ENCODE measurements at places on chromosomes 3 and 15.

DNA sequence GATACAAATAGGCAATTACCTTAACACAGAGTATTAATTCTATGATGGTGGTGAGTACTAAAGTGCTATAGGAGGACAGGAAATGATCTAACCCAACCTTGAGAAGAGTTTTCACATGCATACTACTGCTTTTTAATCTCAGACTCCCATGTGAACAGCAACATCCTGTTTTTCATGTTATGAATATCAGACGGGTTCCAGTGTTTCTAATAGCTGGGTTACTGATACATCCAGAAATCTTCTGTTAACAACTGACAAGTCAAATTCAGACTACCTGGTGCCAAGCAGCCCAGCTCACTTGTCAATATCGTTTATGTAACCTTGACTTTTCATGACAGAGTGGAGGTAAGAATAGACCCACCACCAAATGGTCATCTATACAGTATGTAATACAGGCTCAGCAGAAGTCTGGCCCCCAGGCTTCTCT, 220.2 kb upstream of the COL8A1 start:
- no peak for DNase-seq

DNA sequence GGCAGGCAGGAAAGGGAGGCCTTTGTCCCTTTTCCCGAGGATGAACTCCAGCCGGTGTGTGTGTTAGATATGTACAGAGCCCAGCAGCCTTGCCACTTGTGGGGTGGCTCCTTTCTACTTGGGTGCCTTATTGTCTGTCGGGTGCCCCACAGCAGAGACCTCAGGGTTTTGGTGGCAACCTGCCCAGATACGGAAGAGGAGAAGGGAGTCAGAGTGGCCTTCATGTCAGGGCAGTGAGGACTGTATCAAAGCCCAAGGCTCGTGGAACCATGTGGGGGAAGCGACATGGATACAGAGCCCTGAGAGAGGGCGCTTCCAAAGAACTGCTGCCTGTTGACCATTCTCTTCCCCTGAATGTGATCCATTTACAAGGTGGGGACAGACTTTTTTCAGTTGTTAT, 166.2 kb downstream of the SLCO3A1 start:
- DNase-seq, result no peak

DNA sequence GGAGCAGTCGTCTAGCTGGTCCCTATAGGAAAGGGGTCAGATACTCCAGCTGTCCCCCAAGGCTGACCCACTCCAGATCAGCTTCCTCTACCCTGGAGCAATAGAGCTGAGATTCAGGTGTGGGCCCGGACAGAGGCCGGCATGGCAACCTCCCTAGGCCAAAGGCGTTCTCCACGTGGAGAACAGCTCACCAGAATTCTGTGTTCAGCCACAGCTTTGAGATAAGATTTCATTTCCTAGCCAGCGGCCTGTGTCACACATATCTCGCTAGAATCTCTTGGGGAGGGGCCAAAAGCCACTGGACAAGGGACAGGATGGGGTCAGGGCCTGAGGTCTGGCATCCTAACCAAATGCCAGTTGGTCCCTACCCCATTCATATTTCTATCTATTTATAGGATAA, 20.1 kb downstream of the SRGAP3 start:
- no peak for DNase-seq

DNA sequence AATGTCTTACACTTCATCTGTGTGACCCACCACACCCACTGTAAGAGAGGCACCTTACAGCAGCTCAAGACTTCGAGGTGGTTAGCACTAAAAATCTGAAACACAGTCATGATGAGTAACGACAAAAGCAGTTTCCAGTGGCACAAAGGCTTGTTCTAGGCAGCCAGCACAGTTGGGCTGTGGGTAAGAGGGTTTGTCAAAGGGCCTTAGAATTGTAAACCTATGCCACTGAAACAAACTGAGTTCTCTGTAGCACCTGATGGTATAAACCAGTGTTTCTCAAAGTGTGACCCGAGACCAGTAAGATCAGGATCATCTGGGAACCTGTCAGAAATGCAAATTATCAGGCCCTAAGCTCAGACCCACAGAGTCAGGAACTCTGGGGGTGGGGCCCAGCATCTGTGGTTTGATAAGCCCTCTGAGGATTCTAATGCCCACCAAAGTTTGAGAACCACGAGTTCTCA, 36.5 kb downstream of the DAPK2 start:
- DNase-seq, result peak; percentile 41

DNA sequence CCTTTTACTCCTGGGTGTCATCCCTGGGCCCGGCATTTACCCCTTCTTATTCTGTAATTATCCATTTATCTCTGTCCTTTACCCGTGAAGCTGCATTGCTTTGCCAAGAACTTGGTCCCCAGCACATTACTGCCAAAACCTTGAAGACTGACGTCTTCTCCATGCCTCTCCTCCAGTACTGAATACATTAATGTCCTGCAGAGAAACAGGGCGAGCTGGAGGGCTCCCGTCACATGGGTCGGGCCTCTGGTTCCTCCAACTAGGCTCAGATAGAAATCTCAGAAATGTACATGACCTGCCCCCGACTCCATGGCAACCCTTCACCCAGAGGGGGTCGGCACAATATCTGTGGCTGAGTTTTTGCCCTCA, 445 bp downstream of the EFCAB12 start:
- no peak for DNase-seq

GRCh38 chr3:165549665-165550064, 287.6 kb downstream of the BCHE start:
- no peak for DNase-seq

DNA sequence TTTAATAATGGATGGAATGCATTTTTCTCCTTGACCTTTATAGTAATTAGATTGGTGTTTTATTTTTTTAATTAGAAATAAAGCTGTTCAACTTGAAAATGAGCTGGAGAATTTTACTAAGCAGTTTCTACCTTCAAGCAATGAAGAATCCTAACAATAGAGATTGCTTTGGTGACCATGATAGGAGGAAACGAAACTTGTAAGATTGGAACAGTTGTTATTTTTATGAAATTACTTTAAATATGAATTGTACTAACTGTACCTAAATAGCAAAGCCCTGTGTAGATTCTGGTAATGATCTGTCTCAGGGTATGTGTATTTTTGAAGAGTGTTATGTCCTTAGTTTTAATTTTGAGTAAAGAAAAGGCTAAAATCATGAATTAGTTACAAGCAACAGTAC, 44.4 kb downstream of the MFN1 start:
- DNase-seq, result no peak

DNA sequence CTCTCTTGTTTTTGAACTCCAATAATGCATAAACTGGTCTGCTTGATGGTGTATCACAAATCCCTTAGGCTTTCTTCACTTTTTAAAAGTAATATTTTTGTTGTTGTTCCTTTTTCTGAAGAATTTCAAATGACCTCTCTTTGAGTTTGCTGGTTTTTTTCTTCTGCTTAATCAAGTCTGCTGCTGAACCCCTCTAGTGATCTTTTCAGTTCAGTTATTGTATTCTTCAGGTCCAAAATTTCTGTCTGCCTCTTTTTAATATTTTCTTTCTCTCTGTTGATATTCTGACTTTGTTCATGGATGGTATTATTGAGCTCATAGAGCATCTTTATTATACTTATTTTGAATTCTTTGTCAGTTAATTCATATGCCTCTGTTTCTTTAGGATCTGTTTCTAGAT, 21.8 kb upstream of the CEP152 start:
- DNase-seq, result no peak

DNA sequence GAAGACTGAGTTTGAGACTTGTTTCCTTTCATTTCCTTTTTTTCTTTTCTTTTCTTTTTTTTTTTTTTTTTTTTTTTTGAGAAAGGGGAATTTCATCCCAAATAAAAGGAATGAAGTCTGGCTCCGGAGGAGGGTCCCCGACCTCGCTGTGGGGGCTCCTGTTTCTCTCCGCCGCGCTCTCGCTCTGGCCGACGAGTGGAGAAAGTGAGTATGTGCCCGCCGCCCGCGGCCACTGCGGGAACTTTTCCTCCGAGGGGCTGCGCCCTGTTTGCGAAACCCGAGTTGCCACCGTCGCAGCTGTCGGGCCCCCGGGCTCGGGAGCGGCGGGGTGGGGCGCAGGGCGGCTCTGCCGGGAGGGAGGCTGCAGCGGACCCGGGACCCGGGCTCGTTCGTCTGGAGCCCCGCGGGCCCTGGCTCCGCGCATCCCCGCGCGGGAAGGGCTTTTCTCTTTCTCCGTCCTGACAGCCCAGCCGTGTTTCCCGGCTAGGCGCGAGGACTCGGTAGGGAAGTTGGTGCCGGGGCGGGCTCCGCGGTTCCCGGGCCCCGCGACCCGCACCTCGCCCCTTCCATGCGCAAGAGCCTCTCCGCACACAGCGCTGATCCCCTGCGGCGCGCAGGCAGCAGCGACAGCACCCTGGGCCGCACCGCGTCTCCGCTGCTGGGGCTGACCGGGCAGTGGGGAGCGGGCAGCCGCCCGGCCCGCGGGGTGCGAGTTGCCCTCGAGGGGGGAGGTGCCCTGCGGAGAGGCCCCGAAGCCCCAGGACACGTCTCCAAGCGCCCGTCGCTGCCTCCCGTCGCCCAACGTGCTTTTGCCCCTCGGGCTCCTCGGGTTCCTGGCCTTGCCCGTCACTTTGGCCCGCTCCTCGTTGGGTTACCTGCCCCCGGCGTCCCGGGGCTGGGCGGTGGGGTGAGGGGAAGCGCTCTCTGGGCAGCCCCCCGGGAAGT, 1.4 kb downstream of the IGF1R start:
- no peak for DNase-seq

- DNase-seq, result no peak
Observed at GRCh38 chr3:39757307-39757706, 52.1 kb upstream of the MYRIP start.

GRCh38 chr3:100947119-100947518, 46.1 kb downstream of the ABI3BP start:
- DNase-seq, result no peak

GRCh38 chr15:51526955-51527354, 95.6 kb downstream of the DMXL2 start:
- no peak for DNase-seq

DNA sequence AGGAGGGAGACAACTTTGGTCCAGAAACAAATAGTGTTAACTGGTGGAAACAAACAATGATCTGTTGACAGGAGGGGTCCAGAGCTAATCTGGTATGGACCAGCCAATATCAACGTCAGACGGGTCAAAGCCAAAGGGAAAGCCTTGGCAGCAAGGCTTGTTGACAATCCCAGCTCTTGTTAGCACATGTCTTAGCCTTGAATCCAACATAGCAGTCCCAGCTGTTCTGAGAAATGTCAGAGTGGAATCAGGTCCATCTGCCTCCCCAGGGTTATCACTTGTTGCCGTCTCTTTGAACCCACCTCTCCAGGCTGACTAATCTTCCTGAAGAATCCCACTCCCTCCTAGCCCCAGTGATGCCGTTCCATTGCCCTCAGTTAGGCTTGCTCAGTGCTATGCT, 404.6 kb upstream of the MCTP2 start:
- no peak for DNase-seq

DNA sequence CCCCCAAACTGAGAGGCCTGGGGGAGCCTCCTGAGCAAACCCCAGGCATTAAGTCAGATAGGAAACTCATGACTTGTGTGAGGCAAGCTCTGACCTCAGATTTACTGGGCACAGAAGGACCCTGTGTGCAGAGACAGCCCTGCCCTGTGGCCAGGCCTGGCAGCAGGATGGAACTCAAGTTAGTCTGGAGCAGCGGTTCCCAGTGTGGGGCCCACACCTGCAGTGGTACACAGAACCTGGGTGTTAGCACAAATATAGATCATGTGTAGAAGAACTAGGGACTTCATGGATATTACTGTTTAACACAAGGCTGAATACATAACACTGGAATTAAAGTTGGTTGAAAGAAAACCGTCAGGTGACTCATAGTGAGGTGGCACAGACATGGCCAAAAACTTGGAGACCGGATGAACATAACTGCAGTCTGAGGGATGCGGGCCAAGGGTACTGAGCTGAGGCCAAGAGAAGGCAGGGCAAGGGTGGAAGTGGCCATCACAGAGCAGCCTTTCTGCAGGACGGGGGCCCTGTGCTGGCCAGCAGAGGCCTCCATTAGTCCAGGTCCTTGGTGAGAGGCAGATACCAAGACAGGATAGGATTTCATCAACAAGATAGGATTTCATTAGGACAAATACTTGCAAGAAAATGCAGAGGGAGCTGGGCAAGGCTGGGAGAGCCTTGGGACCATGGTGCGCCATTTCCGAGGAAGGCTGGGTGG, 40.9 kb downstream of the IRAK2 start:
- DNase-seq, result peak; percentile 97

GRCh38 chr15:32704395-32704981, 13.3 kb upstream of the GREM1 start:
- DNase-seq, result peak; percentile 81

GRCh38 chr15:60721707-60722106, 242.8 kb upstream of the ICE2 start:
- peak; percentile 41 for DNase-seq

- DNase-seq, result no peak
Observed at GRCh38 chr3:9439331-9439730, 41.9 kb downstream of the SETD5 start.

DNA sequence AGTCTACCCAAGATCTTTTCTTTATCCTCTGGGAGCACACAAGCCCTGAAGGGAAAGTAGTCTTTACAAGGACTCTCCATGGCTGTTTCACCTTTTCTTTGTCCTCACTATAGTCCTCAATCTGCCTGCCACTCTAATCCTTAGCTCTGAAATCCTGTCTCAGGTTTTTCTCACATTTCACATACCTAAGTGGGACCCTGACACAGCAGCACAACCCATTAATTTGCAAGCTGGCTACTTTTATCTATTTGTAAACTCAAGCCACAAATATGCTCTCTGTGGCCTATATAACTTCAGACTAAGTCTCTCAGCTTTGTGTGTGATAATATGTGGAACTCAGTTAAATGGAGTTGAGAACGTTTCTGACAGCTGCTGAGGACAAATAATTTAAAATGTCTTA, 19.8 kb downstream of the SIN3A start:
- DNase-seq, result no peak

DNA sequence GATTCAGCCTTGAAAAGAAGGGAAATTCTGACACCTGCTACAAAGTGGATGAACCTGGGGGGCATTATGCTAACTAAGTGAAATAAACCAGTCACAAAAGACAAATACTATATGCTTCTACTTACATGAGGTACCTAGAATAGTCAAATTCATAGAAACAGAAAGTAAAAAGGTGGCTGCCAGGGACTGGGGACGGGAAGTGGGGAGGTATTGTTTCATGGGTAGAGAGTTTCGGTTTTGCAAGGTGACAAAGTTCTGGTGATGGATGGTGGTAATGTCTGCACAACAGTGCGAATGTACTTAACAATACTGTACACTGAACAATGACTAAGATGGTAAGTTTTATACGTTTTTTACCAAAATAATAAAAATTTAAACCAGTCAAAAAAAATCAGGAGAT, 4.8 kb downstream of the IDH2 start:
- DNase-seq, result no peak

DNA sequence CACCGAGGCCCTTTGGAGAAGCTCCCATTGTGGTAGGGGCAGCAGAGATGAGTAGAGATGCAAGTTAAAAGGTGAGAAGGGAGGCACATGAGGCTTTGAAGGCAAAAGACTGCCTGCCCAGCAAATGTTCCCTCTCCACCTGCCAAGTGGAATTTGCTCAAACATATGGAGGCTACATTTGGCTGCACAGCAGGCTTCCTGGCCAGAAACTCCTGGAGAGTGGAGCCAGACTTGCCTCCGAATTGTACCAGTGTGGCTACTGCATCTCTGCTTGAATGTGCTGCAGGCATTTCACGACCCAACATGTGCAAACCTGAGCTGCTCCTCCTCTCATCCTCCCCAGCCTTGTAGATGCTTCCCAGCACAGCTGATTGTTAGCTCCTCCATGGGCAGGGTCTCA, 229.2 kb downstream of the ZNF621 start:
- DNase-seq, result no peak

- DNase-seq, result no peak
Observed at GRCh38 chr3:194944526-194944925, 258.8 kb downstream of the FAM43A start.

All from foreskin fibroblast (primary cell).